ENCODE measurements at places on chromosomes 2 and 18. TPM values are rescaled to one million over a fixed set of nuclear protein-coding genes. Genes with fewer than 3 reads are reported as not detected.

Gene XDH
- not detected for total RNA-seq

Gene PID1
- 8.4 TPM for total RNA-seq

Gene PROC
- not detected for total RNA-seq

Gene ADGRF3
- total RNA-seq, result not detected

Gene CD226
- total RNA-seq, result 0.82 TPM

Gene PRKCE
- 6.8 TPM for total RNA-seq

Gene DSG2
- 1.4 TPM for total RNA-seq

Gene CD207
- not detected for total RNA-seq

Gene TUBA3E
- not detected for total RNA-seq

Gene ITGB6
- 0.09 TPM for total RNA-seq

Gene CLEC4F
- total RNA-seq, result not detected

Gene DIS3L2
- 9.4 TPM for total RNA-seq

Gene G6PC2
- not detected for total RNA-seq

Gene ILKAP
- 13.9 TPM for total RNA-seq

Gene SLC23A3
- 0.12 TPM for total RNA-seq

Gene TUBA4B
- total RNA-seq, result not detected

Gene RAB6C
- total RNA-seq, result not detected

Gene KIF3C
- 11.2 TPM for total RNA-seq

Gene INPP5D
- 0.17 TPM for total RNA-seq

Gene KCNE4
- total RNA-seq, result 14.1 TPM

Gene FTCDNL1
- total RNA-seq, result 3.2 TPM

Gene FAM124B
- not detected for total RNA-seq

Gene FBXO15
- total RNA-seq, result 0.09 TPM

Gene CHRNG
- total RNA-seq, result not detected

Gene SLC11A1
- total RNA-seq, result 0.35 TPM

Gene KRTCAP3
- 5.2 TPM for total RNA-seq

Gene ITGA4
- total RNA-seq, result 9.7 TPM

Gene CROCC2
- not detected for total RNA-seq

Gene CAB39
- 28.3 TPM for total RNA-seq

Gene KLHL14
- total RNA-seq, result not detected
